ENCODE measurements at places on chromosomes 4 and X.

GRCh38 chr4:1241936-1242505 lies 6.9 kb downstream of the CTBP1 start:
- DNase-seq, result no peak

- no peak for DNase-seq
These were observed 15.6 kb upstream of the PDLIM3 start for GRCh38 chr4:185550933-185551332.

- DNase-seq, result no peak
These were observed 254.6 kb downstream of the CBLL2 start for GRCh38 chrX:22527302-22527701.

DNA sequence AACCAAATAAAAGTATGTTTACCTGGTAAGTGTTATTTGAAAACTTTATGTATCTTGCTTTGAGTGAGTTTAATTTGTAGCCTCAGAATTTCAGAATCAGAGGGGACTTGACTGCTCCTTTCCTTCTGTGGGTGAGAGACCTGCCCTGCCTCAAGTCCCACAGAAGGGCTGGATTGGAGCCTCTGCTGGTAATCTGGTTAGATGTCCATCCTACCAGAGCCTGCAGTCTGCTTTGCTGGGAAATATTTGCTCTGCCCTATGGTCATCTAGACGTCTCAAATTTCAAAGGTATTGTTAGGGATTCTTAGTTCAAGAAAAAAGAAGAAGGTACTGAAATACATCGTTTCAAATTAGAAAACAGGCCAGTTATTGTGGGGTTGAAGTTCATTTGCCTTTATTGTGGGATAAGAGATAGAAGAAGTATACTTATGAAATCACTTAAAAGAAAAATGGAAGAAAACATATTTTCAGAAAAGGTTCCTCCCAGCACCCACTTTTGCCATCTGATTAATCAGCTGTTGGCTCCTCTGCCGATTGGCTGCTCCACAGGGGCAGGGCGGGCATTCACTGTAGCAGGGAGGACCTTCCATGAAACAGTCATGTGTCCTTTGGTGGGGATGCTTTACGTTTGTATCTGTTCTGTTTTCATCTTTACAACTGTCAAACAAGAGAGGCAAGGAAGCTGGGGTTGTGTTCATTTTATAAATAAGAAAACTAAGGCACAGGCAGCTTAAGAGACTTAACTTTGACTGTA lies 73.3 kb upstream of the TLR2 start:
- DNase-seq, result no peak

DNA sequence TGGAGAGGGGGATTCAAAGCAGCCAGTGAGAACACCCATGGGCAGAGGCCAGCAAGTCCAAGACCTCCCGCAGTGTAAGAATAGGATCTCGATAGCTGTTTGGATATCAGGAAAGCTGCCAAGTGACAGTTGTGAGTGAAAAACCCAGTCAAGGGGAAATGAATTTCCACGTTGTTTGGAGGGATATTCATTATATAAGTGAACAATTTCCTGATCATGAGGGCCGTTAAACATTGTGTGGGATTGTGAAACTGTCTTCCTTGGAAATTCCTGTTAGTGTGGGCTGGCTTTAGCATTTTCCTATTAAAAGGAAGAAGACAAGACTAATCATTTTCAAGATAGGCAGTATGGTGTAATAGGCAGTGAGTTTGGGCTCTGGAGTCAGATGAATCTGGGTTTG lies 15.0 kb downstream of the CLDN2 start:
- no peak for DNase-seq

DNA sequence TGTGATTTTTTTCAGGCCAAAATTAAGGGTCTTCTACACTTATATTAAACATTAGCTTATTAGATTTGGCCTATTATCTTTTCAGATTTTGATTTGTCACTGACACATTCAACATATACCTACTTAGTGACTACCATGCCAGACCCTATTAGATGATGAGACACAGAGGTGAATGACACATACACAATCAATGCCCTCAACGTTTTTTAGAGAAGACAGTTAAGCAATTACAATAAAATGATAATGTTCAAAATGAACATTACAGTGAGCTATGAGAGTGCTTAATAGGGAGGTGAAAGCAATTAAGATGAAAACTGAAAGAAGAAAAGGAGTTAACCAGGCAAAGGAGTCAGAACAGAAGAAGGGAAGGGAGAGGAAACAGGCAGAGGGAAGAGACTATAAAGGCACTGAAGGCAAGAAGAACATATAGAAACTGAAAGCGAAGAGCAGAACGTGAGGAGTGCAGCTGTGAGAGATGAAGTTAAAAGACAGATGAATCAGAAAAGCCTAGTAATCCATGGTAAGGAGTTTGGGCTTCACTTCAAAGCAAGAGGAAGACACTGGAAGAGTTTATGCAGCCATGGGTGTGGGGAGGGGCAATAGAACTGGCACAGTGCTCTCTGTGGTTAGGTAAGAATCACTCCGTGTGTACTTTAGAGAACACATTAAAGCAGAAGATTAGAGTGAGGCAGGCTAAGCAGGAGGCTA lies 119.0 kb downstream of the REELD1 start:
- peak; percentile 26 for DNase-seq

DNA sequence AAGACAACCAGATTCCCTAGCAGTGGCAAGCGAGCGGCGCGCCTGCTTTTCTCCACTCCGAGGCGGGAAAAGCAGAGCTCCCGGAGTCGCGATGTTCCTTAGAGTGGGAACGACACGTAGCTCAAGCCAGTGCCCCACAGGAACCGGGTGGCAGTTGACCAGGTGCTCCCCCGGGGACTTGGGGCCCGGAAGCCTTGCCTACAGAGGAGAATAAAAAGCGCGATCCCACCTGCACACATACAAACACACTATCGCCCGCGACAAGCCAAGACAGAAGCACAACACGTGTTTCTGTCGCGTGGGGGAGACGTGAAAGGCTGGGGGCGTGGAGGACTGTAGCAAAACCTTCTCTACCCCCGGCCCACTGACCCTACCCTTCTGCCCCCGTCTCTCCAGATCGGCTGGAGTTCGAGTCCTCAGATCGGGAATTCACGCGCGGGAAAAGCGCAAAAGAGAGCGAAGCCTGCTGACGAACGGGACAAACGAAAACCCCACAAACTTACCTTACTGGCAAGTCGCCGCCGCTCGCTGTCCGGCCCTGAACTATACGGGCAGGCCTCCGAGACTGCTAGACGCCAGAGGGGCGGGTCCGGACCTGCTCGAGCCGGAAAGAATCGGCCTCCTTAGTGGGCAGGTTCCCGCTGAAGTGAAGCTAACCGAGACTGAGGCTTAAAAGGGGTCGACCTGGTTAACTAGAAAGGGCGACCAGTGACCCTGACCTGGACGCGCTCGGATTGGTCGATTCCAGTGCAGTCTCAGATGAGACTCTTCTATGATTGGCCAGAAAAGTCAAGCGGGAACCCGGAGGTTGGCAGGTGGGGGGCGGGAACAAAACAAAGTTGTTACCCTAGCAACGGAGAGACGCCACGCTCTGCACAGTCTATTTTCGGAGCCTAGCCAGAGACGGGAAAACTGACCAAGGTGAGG lies at the start of the genes DNAAF6 and NUP62CL:
DNAAF6 (plus strand) TSS at position 842 of the 927 bp plus-strand sequence. CDS start 6,265 bp downstream, outside the sequence.
NUP62CL (minus strand) TSS at position 664 of the 927 bp plus-strand sequence. CDS start 31,287 bp downstream, outside the sequence.
- no peak for DNase-seq

- DNase-seq, result no peak
These were observed 146.1 kb upstream of the TBL1X start for GRCh38 chrX:9318766-9319165.

DNA sequence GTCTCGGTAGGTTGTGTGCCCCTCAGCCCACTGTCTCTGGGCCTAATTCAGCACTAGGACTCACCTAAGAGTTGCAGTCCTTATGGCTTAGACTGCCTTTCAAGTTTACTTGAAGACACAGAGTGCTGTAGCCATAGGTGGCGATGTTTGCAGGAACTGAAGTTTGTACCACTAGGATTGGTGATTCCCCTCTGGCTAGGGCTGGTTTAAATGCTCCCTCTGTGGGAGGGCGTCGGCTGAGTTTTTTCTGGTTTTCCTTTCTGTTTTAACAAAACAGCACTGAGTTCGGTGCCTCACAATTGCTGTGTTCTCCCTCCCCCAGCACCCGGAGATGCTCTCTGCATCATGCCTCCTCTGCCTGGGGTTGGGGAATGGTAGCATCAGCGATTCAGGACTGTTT lies 480.9 kb downstream of the PCDH11X start:
- DNase-seq, result no peak

DNA sequence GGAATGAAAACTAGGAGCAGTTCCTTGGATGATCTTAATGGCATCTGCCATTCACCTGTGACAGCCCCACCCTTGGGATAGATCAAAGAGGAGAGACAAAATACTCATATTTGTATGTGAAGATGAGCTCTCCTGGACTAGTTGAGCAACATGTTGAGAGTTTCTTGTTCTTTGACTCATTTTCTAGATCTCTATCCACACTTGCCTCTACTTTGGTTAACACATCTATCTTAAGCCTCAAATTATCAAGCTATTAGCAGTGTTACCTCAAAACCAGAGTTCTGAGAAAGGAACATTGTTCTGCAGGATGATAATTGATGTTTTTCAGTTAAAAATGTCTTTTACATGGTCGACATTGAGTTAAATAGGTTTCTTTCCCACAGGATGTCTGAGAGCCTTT lies 94.2 kb upstream of the TEX13D start:
- DNase-seq, result no peak

- DNase-seq, result no peak
These were observed 25.4 kb downstream of the F11 start for GRCh38 chr4:186291256-186291890.

DNA sequence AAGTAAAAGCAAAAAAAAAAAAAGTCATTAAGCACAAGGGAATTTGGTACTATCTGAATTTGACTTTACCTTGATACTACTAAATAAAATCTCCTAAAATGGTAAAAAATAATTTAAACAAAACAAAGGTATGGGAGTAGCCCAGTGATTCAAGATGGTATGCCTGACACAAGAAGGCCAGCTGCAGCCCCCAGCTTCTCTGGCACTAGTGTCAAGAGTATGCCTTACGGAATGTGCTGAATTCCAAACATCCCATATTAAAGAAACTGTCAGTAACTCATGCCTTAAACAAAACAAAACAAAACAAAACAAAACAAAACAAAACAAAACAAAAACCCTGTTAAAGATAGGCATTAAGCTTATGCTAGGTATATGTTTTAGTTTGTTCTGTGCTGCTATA lies 80.8 kb downstream of the RASL11B start:
- no peak for DNase-seq

DNA sequence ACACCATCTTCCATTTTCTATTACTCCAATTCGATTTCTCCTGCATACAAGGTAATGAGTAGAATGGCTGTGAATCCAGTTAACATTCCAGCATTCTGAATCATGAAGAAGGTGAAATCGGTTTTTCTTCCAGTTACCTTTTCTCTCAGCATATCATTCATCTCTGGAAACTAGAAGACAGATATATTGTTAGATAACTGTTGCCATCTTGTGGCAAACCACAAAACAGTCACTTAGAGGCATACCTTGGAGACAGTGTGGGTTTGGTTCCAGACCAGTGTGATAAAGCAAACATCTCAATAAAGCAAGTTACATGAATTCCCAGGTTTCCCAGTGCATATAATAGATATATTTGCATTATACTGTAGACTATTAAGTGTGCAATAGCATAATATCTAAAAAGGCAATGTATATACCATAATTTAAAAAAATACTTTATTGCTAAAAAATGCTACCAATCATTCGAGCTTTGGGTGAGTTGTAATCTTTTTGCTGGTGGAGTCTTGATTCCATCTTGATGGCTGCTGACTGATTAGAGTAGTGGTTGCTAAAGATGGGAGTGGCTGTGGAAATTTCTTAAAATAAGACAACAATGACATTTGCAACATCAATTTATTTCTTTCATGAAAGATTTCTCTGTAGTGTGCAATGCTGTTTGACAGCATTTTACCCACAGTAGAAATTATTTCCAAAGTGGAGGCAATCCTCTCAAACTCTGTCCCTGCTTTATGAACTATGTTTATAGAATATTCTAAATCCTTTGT lies 82.1 kb downstream of the SLC39A8 start:
- DNase-seq, result no peak

Measured in AG04450 (cell line).